Astrocyte of the cerebellum (primary cell): ENCODE measurements at places on chromosomes 13 and 19.

DNA sequence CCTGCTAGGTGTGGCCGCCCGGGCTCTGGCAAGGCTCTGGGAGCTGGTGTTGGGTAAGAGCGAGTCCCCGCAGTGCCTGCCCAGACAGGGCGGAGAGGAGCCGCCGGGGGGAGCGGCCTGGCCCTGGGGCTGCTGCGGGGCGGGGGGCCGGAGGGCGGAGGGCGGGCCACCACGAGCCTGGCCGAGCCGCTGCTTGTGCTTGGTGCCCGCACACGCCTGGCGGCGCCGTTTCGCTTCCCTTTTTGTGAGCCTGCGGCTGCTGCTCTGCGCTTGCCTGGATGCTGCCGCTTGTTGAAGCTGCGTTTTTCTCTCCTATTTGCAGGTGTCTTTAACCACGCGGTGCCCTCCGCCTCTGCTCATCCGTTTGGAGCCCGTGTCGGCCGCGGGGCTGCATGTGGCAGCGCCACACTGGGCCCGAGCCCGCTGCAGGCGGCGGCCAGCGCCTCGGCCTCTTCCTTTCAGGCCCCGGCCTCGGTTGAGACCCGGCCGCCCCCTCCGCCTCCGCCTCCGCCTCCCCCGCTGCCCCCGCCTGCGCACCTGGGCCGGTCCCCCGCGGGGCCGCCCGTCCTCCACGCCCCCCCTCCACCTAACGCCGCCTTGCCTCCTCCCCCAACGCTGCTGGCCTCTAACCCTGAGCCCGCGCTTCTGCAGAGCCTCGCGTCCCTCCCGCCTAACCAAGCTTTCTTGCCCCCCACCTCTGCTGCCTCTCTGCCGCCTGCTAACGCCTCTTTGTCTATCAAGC is 8.5 kb downstream of the PLEKHJ1 start:
- no peak for DNase-seq

DNA sequence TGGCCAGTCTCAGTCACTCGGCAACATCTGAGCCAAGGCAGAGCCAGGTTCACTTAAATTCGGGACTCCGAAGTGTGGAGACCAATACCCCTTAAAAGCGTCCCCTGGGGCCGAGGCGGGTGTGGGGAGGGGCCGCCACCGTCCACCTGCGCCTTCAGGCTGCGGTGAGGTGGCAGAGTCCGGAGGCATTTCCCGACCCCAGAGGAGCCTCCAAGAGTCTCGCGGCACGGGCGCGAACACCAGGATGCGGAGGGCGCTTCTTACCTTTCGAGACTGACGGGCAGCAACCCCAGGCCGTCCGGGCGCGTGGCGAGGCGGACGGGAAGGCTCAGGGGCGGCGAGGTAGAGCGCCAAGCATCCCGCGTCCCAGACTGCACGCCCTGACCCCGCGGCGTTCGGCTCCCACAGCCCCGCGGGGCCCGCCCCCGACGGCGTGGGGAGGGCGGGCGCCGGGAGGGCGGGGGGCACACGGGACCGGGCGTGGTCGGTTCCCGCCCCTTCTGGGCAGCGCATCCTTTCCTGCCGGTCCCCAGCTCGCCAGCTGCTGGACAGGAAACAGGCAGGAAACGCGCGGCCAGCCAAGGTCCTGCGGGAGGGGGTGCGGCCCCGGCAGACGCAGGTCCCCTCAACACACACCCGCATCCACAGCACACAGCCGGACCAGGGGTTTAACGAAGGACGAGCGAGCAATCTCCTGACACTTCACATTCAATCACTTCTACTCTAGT is at the start of gene THSD1:
THSD1 (minus strand) TSS at position 406 of the 728 bp plus-strand sequence. CDS start 3,572 bp downstream, outside the sequence.
- DNase-seq, result no peak

DNA sequence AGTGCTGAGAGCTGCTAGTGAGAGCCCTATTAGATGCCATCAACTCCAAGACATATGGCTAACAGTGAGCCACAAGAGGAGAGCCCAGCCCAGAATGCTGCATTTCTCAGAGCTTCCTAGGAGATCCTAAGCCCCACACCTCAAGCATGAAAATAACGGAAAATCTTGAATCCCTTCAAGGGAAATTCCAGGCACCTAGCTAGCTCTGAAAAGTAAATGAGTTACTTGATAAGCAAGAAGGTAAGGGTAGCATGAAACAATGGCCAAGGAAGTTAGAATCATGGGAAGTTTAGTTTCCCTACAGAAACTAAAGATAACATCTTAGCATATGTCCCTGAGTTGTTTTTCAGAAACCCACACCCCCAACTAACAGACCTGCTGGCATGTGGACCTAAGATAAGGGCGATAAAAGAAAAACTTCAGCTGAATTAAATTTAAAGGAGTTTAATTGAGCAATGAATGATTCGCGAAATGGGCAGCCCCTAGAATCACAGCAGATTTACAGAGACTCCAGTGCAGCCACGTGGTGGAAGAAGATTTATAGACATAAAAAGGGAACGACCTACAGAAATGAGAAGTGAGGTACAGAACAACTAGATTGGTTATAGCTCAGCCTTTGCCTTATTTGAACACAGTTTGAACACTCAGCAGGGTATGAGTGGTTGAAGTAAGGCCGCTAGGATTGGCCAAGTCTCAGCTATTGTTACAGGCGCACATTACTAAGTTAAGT is 301.3 kb upstream of the DACH1 start:
- DNase-seq, result no peak

DNA sequence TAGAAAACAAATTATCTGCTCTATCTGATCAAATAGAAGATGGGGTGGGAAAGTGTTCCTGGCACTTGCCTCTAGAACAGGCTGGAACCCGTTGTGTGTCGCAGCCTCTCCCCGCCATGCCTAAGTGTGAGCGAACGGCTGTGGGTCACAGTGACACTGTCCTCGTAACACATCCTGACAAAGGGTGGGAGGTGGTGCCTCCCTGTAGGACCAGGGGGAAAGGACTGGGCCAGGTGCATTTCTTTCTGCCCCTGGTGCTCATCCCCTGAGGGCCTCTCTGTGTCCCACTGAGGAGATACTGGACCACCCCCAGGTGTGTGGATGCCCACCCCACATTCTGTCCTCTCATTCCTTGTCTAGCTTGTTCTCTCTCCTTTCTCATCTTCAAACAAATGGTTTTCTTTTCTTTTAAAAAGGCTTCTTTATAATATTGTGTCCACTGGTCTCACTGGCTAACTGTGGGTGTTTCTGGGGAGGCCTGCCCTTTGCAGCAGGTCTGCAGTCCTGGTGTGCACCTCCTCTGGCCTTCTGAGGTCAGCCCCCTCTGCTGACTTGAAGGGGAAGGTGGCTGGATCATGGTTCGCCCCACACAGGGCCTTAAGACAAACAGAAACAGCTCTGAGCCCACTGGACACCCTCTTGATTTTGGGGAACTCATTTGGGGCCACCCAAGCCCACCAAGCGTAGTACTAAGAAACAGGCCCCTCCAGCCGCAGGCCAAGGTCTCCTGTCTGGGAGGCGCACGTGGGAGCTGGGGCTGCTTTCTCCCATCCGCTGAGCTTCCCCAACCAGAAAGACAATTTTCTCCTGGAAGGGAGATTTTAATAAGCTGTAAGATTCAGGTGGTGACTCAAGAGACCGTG is 152.5 kb upstream of the SOX1 start:
- no peak for DNase-seq

DNA sequence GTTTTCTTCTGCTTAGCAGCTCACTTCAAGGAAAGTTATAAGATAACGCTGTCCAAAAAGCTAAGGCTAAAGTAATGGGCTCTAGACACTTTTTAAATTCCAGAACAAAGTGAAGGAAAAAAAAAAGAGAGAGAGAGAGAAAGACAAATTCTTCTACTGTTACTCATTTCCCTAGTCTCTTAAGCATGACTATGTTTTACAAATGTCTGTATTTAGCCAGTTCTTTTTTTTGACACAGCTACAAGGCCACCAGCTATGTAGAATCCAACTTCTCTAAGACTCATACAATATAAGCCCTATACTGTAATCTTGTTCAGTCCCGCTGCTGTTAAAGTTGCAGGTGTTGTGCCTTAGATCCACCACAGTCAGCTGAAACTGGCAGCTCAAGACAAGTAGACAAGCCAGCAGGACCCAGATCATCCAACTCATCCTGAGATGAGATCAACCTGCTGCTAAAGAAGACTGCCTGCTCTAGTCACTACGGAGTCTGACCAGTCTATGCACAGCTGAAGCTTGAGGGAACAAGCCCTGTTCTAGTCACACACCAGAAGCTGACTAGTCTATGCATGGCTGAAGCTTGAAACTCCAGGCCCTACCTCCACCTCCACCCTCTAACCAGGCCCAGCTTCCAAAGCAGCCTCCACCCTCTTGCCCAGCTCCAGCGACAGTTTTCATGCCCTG is 10.3 kb upstream of the ZNF83 start:
- peak; percentile 4 for DNase-seq

- DNase-seq, result no peak
Measured at GRCh38 chr13:106275446-106276032, 259.9 kb downstream of the EFNB2 start.

DNA sequence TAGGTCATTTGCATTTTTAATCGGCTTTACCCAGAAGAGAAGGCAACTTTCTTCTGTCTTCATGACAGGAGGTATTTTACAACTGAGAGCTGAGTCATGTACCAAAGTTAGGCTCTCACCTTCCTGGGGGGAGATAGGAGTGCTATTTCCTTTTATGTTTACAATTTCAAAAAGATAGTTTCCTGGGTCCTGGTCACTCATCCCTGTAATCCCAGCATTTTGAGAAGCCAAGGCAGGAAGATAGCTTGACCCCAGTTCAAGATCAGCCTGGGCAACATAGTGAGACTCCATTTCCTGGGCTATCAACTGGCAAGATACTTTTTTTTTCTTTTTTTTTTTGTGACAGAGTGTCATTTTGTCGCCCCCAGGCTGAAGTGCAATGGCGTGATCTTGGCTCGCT is 7.6 kb downstream of the LYPD3 start:
- no peak for DNase-seq

DNA sequence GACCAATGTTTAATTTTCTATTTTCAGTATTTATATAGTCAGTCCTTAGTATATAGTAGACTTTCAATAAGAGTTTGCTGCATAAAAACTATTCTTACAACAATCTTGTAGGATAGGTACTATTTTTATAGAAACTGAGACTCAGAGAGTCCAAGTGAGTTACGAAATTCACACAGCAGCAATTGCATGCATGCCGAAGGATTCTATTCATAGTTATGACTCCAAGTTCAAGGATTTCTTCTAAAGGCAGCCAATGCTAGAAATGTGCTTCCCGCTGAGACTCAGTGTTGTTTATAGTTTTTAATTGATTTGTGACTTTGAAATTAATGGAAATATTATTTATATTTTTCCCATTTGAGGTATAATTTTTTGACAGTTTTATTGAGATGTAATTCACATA is 62.7 kb upstream of the CSNK1A1L start:
- DNase-seq, result no peak

- DNase-seq, result no peak
Measured at GRCh38 chr13:88107570-88107969, 436.4 kb downstream of the SLITRK5 start.

DNA sequence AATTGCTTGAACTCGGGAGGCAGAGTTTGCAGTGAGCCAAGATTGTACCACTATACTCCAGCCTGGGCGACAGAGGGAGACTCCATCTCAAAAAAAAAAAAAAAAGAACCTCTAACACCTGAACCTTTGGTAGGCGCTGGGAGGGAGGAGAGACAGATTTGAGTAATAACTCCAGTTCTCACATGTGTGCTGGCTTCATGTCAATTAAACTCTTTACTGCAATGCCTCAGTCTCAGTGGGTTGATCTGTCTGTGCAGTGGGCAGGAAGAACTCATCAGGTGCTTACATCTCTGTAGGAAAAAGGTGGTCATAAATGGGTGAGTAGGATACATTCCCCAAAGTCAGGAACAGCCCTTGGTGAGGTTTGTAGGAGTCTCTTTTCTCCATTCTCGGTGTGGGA is 85.1 kb upstream of the ABCC4 start:
- no peak for DNase-seq

DNA sequence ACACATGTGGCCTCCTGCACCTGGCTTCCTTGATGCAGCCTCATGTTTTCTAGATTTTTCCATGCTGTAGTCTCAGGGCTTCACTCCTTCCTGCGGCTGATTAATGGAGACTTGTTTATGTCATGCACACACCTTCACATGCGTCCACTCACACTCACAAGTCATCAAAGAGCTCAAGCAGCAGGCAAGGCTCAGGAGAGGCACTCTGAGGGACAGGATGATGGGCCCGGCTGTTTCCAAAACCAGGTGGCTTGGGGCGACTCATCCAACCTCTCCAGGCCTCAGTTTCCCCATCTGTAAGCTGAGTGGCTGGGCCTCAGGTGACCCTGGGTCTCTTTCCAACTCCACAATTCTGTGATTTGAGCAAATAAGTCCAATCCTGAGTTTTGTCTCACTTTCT is 36.9 kb downstream of the RASA3 start:
- DNase-seq, result no peak
